Activated T-helper 2 cell treated with anti-CD3 and anti-CD28 coated beads, Interferon-gamma antibody, Interleukin-2, Interleukin-4, amounts not matched to agents 10 μg/mL and 5 μg/mL and 100 μg/mL, durations not matched to agents 14 hours and 24 hours and 36 hours (primary cell): ENCODE measurements at places on chromosomes 1 and 21.

DNA sequence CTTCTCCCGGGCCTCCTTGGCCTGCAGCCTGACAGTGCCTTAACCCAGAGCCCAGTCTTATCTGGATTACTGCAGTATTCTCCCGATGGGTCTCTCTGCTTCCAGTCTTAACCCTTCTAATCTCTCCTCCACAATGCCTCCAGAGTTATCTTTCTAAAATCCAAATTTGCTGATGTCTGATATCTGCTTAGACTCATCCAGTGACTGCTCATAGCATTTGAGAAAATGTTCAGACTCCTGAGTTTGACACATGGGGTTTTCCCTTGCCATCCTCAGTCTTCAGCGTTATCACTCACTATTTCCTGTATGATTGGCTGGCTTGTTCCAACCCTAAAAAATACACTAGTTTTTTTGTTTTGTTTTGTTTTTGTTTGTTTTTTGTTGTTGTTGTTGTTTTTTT is 102.0 kb downstream of the FMN2 start:
- no peak overlapping the region for H3K27ac ChIP-seq
- H3K27me3 ChIP-seq = peaks cover 2% of the 10 kb centered on the region
- H3K36me3 ChIP-seq = no peaks in the 10 kb centered on the region
- H3K4me3 ChIP-seq = no peak overlapping the region
- peaks cover 2% of the 10 kb centered on the region for H3K4me1 ChIP-seq

DNA sequence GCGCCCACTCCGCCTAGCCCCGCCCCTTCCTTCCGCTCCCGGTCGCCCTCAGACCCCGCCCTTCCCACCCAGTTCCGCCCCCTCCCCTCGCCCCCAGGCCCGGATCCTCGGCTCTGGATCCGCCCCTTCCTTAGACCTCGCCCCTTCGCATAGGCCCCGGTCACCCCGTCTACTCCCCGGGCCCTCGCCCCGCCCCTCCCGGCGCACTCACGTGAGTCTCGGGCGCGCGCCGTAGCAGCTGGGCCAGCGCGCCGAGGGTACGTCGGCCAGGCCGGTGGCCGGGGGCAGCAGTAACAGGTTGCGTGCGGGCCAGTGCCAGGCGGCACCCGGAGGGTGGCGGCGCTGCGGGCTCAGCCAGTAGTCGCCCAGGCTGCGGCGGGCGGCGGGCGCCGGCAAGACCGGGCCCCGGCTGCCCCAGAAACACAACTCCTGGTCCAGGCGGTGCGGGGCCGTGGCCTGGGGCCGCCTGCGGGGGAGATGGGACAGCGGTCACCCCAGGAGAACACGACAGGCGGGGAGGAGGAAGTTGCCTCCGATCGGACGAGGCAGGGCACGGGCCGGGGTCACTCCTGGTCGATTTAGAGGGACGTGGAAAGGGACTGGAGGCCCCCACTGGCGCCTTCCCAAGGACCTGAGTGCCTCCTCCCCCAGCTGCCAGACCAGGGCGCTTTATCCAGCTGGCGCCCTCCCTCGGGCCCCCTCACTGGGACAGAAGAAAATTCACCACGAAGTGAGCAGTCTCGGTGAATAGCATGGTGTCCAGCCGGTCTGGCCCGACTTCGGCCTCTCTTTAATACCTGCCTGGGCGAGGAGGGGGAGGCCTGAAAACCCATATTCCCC is 10.7 kb downstream of the FAM229A start:
- H3K4me3 ChIP-seq = peak overlapping the region; percentile 78
- peaks cover 24% of the 10 kb centered on the region for H3K4me1 ChIP-seq
- peak; percentile 89 for DNase-seq
- no peak overlapping the region for H3K27ac ChIP-seq
- no peaks in the 10 kb centered on the region for H3K27me3 ChIP-seq

GRCh38 chr1:160166166-160166868 is 14.9 kb downstream of the ATP1A4 start:
- H3K27ac ChIP-seq = no peak overlapping the region
- H3K4me1 ChIP-seq = peaks cover 12% of the 10 kb centered on the region
- H3K27me3 ChIP-seq = peaks cover 5% of the 10 kb centered on the region
- no peak overlapping the region for H3K4me3 ChIP-seq

DNA sequence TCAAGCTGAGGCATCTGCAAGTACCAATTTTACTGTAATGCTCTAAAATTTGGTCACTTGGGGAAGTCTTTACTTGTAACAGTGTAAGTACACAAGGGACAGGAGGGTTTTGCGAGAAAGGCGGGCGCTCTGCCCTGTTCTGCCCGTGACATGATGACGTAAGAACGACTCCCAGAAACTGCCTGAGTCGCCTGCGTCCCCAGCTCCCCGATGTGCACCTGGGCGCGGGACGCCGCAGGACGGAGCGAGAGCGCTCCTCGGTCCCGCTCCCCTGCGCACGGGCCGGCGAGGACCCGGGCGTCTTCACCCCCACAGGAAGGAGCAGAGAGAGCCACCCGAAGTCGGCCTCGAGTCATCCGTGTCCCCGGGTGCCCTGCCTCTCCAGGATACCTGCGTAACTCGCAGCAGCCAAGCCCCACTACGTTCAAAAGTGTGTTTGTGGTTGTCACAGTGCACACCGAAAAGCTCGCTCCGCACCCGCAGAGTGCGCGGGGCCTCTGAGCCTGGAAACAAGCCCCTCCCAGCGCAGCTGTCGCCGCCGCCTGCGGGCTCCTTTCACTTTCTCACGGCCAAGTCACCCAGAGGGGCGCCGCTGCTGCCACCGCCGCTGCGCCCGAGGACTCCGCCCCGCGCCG is 3.3 kb upstream of the ZBTB18 start:
- H3K4me1 ChIP-seq = peaks cover 25% of the 10 kb centered on the region
- peak overlapping the region; percentile 91 for H3K27ac ChIP-seq
- H3K36me3 ChIP-seq = no peaks in the 10 kb centered on the region
- peak overlapping the region; percentile 95 for H3K4me3 ChIP-seq

DNA sequence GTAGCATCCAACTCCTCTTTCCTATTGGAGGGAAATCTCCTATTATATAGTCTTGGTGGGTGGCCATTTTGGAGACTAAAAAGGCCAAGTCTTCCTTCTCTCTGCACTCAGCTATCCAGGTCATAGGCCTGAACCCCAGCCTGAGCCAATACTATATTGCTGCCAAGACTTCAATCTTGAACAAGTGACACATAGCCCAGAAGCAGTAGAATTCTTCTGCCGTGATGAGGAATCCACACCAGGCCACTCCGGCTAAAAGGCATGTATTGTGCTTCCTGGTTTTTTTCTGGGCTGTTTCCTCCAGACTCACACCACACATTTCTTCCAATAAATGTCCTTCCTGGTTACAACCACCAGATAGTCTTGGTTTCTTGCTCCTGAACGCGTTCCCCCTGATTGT is 43.0 kb downstream of the ATF3 start:
- H3K36me3 ChIP-seq = no peaks in the 10 kb centered on the region
- peaks cover 2% of the 10 kb centered on the region for H3K4me1 ChIP-seq
- H3K4me3 ChIP-seq = no peak overlapping the region

- H3K36me3 ChIP-seq = no peaks in the 10 kb centered on the region
- peaks cover 7% of the 10 kb centered on the region for H3K4me1 ChIP-seq
- no peak for DNase-seq
- H3K27ac ChIP-seq = no peak overlapping the region
These were observed 10.0 kb upstream of the TRIM62 start for GRCh38 chr1:33191731-33192275.

- H3K4me3 ChIP-seq = no peak overlapping the region
- no peak overlapping the region for H3K27ac ChIP-seq
- H3K4me1 ChIP-seq = peaks cover 12% of the 10 kb centered on the region
These were observed 2.7 kb upstream of the PSMD4 start for GRCh38 chr1:151251656-151252470.

DNA sequence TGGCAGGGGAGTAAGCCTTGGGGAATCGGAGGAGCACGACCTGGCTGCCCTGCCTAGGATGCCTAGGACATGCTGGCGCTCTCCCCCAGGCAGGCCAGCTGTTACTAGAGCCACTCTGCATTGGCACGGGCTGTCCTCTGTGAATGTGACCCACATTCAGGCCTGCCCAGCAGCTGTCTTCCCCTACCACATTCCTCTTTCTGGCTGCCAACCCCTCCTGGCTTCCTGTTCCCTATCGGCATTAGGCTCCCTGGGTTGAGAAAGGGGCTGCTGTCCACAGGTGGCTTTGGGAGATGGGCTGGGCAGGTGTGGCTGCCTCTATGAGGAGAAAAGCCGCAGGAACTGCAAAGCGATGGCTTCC is 2.3 kb upstream of the NFASC start:
- peaks cover 1% of the 10 kb centered on the region for H3K4me1 ChIP-seq
- DNase-seq = no peak
- H3K36me3 ChIP-seq = no peaks in the 10 kb centered on the region
- H3K27me3 ChIP-seq = peaks cover 7% of the 10 kb centered on the region
- H3K4me3 ChIP-seq = no peak overlapping the region
- no peak overlapping the region for H3K27ac ChIP-seq

GRCh38 chr1:59565611-59566410 is 248.9 kb upstream of the HOOK1 start:
- peaks cover 26% of the 10 kb centered on the region for H3K4me1 ChIP-seq
- H3K4me3 ChIP-seq = no peak overlapping the region
- no peaks in the 10 kb centered on the region for H3K36me3 ChIP-seq

GRCh38 chr1:93672069-93672468 is 9.6 kb downstream of the BCAR3 start:
- H3K36me3 ChIP-seq = peaks cover 23% of the 10 kb centered on the region
- no peak overlapping the region for H3K27ac ChIP-seq
- peaks cover 18% of the 10 kb centered on the region for H3K4me1 ChIP-seq
- H3K27me3 ChIP-seq = no peaks in the 10 kb centered on the region
- no peak for DNase-seq

- H3K36me3 ChIP-seq = no peaks in the 10 kb centered on the region
- H3K4me1 ChIP-seq = no peaks in the 10 kb centered on the region
- no peaks in the 10 kb centered on the region for H3K27me3 ChIP-seq
- no peak overlapping the region for H3K27ac ChIP-seq
These were observed 9.7 kb downstream of the PLA2G2F start for GRCh38 chr1:20148571-20149500.

DNA sequence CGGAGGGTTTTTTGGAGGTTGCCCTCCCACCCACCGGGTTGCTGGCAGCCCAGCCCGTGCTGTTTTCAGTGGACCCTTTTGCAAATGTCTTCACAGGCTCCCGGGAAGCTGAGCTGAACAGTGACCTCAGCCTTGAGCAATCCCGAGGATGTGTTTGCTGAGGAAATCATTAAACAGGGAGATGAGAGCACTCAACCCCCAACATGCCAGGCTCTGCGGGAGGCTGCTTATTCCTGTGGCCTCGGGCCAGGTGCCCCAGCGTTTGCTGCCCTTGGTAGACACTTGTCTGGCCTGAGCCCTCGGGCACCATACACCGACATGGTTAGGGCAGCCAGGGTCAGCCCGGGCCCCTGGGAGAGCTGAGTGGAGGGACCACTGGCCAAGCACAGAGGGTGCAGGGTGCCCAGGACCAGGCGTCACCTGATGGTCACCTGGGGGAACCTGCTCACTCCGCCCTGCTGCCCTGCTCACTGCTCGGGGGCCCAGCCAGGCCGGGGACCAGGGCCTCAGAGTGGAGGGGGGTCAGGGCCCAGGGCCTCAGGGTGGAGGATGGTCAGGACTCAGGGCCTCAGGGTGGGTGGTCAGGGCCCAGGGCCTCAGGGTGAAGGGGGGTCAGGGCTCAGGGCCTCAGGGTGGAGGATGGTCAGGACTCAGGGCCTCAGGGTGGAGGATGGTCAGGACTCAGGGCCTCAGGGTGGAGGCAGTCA is 42.5 kb upstream of the POFUT2 start:
- no peak for DNase-seq
- no peaks in the 10 kb centered on the region for H3K36me3 ChIP-seq
- H3K4me1 ChIP-seq = no peaks in the 10 kb centered on the region
- H3K27me3 ChIP-seq = no peaks in the 10 kb centered on the region
- no peak overlapping the region for H3K4me3 ChIP-seq
- no peak overlapping the region for H3K27ac ChIP-seq

DNA sequence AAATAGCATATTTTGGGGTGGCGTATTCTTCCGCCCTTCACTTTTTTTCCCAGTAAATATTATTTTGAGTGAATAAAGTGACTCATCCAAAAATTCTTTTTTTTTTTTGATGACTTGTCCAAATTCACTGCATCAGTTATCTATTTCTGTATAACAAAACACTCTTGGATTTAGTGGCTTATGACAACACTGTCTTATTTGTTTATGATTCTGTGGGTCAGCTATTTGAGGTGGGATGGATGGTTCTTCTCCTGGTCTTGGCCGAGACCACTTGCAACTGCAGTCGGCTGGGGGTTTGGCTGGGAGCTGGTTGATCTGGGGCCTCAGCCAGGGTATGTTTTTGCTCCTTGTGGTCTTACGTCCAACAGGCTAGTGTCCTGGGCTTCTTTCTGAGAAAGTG is 39.9 kb upstream of the SRSF10 start:
- H3K4me1 ChIP-seq = no peaks in the 10 kb centered on the region
- H3K27me3 ChIP-seq = peaks cover 4% of the 10 kb centered on the region
- no peaks in the 10 kb centered on the region for H3K36me3 ChIP-seq
- H3K27ac ChIP-seq = no peak overlapping the region
- DNase-seq = no peak
- no peak overlapping the region for H3K4me3 ChIP-seq

DNA sequence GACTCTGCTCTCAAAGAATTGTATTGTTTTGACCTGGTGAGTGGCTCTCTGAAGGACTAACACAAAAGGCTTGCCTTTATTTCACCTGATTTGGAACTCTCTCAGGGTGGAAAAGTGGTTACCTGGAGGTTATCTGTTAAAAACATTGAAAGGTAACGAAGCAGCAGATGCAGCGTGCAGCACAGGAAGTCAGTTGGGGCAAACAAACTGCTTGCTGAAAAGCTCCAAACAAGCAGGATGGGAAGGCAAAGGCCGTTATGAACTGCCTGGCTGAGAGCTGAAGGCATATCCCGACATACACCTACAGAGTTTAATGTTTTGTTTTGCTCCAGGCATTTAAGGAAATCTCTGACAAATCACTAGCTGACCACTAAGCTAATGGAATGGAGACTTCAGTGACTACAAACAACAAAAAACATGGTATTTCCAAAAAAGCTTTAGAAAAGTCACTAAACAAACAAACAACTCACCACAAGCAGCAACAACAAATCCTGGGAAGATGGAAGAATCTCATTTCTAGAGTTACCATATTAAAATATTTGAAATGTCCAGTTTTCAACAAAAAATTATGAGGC is 44.3 kb upstream of the BATF3 start:
- no peak for DNase-seq
- peak overlapping the region; percentile 21 for H3K27ac ChIP-seq
- H3K36me3 ChIP-seq = peaks cover 58% of the 10 kb centered on the region
- no peak overlapping the region for H3K4me3 ChIP-seq
- no peaks in the 10 kb centered on the region for H3K27me3 ChIP-seq
- peaks cover 47% of the 10 kb centered on the region for H3K4me1 ChIP-seq

DNA sequence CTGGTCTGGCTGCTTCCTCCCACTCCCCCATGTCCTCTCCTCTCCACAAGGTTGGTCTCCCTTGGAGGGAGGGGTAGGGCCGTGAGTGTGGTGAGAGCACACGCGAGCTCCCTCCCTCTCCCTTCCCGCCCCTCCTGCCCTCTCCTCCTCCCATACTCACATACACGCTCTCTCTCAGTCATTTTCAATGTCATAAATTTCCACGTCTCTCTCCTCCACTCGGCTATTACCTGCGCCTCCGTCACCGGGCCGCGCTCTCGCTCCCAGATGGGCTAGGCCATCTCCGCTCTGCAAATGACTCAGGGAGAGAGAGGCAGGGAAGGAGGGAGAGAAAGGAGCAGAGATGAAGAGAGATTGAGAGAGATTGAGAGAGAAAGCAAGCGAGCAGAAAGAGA is 36.7 kb upstream of the DMBX1 start:
- no peaks in the 10 kb centered on the region for H3K4me1 ChIP-seq
- no peak overlapping the region for H3K4me3 ChIP-seq
- no peak overlapping the region for H3K27ac ChIP-seq
- no peak for DNase-seq
- peaks cover 39% of the 10 kb centered on the region for H3K27me3 ChIP-seq
